ENCODE measurements at places on chromosomes 16 and 17. TPM values are rescaled to one million over a fixed set of nuclear protein-coding genes. Genes with fewer than 3 reads are reported as not detected.

The ZNF267 gene
- total RNA-seq = 73.8 TPM

The CHST5 gene
- total RNA-seq = not detected

The ACSM5 gene
- not detected for total RNA-seq

The TPSG1 gene
- total RNA-seq = not detected

The TP53TG3 gene
- not detected for total RNA-seq

The CTDNEP1 gene
- 152 TPM for total RNA-seq

The C17orf58 gene
- total RNA-seq = 25.9 TPM

The TENT4B gene
- total RNA-seq = 16.3 TPM

All from activated T-helper 17 cell treated with anti-CD3 and anti-CD28 coated beads, Interleukin-2, amount 50 U/mL, for 72 hours (primary cell).